ENCODE measurements at places on chromosomes 16 and 17.

- DNase-seq, result no peak
Observed at GRCh38 chr17:8966926-8967325, 1.4 kb upstream of the PIK3R5 start.

DNA sequence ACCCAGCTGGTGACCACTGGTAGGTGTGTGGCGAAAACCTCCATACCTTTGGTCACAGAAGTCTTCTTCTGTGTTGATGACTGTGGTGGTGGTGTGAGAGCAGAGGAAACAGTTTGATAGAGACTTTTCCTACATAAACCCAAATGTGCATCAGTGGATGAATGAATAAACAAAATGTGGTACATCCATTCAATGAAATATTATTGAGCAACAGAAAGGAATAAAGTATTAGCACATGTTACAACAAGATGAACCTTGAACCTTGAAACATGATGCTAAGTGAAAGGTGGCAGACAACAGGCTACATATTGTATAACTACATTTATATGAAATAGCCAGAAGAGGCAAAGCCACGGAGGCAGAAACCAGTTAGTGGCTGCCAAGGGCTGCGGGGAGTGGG is 15.2 kb downstream of the CDK5R1 start:
- DNase-seq, result no peak

- no peak for DNase-seq
Observed at GRCh38 chr16:87033541-87034300, 283.5 kb downstream of the C16orf95 start.

DNA sequence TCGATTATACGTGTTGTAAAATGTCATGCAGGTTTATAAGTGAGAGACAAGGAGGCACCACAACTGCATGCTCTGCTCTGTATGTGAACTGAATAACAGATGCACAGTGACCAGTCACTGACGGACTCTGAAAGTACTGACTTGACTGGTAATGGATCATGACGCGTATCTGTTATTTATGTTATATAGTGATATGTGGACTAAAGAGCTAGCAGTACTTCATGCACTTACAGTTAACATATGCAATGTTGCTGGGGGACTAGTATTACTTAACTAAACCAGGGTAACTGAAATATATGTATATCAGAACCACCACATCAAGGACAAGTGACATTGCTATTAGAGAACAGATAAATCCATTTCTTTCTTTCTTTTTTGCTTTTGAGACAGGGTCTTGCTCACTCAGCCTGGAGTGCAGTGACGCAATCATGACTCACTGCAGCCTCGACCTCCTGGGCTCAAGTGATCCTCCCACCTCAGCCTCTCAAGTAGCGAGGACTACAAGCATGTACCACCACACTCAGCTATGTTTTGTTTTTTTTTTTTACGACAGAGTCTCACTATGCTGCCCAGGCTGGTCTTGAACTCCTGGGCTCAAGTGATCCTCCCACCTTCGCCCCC is 17.2 kb downstream of the COIL start:
- DNase-seq, result no peak

DNA sequence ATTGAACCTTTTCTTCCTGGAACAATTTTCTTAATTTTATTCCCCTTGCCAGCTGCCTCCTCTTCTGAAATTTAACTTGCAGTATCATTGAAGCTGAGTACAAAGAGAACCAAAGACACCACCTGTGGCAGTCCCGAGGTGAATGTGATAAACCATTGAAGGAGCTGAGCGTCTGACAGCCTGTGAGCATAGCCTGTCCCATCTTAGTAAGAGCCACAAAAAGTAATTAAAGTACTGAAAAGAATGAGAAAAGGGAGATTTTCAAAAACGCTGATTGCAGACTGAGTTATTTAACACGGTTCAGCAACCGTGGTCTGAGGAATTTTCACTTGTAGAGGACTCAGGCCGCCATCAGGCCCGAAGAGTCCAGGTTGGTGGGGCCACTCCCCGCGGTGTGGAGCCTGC is 27.2 kb upstream of the ST6GALNAC1 start:
- no peak for DNase-seq

GRCh38 chr16:52914428-52914827 is 138.3 kb downstream of the CHD9NB start:
- DNase-seq, result no peak

DNA sequence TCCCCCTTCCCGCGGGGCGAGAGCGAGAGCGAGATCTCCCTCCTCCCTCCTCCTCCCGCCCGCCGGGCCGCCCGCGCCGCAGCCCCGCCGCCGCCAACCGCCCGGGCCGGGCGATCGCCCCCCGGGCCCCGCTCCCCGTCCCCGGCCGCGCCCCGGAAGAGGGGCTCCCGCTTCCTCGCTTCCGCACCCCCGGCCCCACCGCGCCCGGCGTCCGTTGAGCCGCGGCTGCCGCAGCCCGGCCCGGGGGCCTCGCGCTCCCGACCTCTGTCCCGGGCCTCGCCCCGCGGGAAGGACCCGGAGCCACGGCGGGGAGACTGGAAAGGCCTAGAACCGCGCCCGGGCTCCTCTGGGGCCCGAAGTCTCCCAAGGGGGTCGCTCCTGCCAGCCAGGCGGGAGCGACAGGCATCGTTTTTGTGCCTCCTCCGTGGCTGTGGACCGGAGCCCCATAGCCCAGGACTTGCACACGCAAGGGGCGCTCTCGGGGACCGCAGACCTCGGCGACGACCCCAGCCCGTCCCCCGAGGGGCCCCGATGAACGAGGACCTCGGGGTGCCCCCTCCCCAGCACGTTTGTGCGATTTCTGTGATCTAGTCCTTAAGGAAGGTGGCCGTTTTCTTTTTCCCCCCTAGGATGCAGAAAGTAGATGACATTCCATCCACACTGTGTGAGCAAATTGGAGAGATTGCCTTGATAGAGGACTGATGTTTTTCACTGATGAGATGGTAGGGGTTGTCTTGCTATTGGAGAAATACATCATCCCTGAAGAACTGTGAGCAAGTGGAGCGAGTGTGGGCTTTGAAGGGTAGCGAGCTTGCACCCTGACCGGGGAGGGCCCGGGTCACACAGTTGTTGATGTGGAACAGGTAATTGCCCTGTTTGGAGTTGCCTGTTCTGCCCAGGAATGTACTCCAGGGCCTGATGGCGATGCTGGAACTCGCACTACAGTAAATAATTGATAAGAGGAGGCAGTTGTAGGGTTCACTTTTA is 611 bp downstream of the BANP start:
- DNase-seq, result no peak

GRCh38 chr17:50203604-50204345 is 2.3 kb upstream of the COL1A1 start:
- no peak for DNase-seq

GRCh38 chr16:19655242-19655777 is 62.7 kb downstream of the KNOP1 start:
- DNase-seq, result peak; percentile 67

- peak; percentile 71 for DNase-seq
Observed at GRCh38 chr16:85717393-85718152, 28.8 kb upstream of the GINS2 start.

DNA sequence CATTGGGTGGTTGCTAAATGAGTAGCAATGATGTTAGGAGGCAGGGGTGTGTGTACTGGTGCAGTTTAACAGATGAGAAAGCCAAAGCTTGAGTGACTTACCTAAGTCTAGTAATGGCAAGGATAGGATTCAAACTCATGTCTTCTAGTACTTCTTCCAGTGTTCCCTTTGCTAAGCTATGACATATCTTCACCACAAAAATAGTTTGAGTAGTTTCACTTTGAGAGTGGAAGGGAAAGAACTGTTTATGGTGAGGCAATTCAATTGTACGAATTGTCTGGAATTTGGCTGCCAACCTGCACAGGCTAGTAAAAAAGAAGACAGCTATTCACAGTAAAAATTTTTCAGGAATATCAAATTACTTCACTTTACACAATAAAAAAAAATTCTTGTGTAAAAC is 138.0 kb downstream of the NLK start:
- no peak for DNase-seq

- DNase-seq, result peak; percentile 67
Observed at GRCh38 chr16:84042879-84043485, 387 bp upstream of the SLC38A8 start.

- no peak for DNase-seq
Observed at GRCh38 chr16:89958068-89958467, 9.5 kb downstream of the DEF8 start.

- DNase-seq, result no peak
Observed at GRCh38 chr17:82862737-82863382, 23.0 kb upstream of the ZNF750 start.

DNA sequence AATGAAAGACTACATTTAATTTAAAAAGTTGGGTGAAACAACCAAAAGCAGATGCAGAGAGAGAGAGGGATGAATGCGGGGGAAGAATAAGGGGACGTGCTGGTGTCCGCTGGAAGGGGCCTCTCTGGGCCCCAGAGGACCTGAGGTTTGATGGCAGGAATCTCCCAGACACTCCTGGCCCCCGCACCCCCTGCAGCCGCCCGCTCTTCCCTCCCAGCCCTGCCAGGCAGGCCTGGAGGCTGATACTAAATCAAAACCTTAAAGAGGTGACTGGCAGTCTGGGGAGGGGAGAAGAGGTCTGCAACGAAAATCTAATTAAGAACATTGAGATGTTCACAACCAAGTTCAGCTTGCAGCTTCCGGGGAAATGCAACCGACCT is 2.4 kb downstream of the FOXL1 start:
- DNase-seq, result no peak

- peak; percentile 51 for DNase-seq
Observed at GRCh38 chr16:73047536-73048291, at the start of gene ZFHX3. TSS of gene ZFHX3 (minus strand) at chr16:73048128. CDS start at chr16:72960145, 87,983 bp downstream.

- DNase-seq, result no peak
Observed at GRCh38 chr16:69073181-69073702, 32.2 kb upstream of the HAS3 start.

GRCh38 chr17:68378268-68379176 is 78.8 kb downstream of the WIPI1 start:
- no peak for DNase-seq

- DNase-seq, result no peak
Observed at GRCh38 chr16:85417156-85417860, 195.8 kb upstream of the GSE1 start.

DNA sequence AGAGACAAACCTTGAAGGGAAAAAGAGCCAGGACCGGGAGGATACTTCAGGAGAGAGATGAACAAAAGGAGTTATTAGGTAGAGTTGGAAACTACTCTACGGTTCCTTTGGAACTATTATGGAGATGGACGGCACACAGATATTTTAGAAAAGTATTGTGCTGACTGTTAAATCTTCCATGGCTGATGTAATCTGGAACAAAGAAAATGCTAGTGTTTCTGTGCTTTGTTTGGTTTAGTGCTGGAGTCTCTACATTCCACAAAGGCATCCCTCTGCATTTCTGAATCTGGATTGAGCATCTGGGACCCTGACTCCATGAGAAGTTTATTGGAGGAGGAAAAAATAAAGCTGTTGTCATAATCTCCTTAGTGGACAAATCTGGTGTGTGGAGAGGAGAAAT is 57.2 kb downstream of the RPGRIP1L start:
- DNase-seq, result no peak

DNA sequence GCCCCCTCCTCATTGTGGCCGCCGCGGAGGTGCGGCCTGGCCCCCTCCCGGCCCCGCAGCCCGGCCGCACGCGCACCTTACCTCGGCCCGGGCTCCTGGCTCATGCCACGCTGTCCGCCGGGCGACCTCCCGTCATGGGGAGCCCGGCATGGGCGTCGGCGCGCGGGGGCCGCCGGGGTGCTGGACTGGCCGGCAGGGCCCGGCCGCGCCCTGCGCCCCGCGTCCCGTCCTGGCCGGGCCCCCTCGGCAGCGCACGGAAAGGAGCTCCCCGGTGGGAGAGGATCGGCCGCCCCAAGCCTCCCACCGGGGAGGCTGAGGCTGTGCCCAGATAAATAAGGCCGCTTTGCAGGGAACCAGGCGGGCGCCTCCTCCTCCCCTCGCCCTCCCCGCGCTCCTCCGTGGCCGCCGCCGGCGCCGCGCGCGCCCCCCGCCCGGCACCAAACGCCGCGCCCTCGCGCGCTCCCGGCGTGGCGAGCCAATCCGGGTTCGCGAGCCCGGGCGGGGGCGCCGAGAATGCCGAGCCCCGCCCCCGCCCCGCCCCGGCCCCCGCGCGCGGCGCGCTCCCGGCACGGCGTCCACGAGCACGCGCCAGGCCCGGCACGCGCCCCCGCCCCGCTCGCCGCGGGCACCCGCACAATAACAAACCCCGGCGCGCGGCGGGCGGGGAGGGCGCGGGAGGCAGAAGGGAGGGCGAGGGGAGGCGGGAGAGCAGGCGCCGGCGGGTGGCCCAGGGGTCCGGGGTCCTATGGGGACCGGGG is at the start of gene FBXL16:
TSS of gene FBXL16 (minus strand) at position 371 of the 758 bp plus-strand sequence. CDS start 8,396 bp downstream, outside the sequence.
- peak; percentile 84 for DNase-seq

DNA sequence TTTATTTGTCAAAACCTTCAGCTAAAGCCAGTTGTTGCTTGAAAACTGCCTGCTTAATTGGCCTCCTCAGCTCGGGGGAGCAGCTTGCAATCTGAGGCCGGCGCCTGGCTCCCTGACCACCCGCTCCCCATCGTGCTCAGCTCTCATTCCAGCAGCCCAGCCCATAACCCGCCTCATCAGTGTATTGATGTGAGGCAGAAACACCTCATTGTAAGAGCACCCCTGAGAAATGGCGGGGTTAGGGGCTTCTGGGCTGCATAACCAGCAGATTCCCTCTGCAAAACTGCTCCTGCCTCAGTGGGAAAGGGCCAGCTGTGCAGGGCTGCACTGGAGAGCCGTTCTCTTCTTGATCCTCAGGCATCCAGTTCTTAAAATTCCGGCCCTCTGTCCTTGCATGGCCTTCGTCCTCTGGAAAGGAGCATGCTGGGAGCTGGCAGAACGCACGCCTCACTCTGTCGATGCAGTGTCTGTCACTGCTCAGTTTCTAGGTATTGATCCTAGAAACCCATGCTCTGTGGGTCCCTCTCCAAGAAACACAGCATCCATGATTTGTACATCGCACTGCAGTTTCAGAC is 113.8 kb upstream of the CHMP6 start:
- no peak for DNase-seq

Data from COR-L47 (cell line).